Endodermal cell (in vitro differentiated cells): ENCODE measurements at places on chromosomes 7 and 10.

GRCh38 chr7:47552621-47553020, 29.3 kb downstream of the TNS3 start:
- DNase-seq: no peak

DNA sequence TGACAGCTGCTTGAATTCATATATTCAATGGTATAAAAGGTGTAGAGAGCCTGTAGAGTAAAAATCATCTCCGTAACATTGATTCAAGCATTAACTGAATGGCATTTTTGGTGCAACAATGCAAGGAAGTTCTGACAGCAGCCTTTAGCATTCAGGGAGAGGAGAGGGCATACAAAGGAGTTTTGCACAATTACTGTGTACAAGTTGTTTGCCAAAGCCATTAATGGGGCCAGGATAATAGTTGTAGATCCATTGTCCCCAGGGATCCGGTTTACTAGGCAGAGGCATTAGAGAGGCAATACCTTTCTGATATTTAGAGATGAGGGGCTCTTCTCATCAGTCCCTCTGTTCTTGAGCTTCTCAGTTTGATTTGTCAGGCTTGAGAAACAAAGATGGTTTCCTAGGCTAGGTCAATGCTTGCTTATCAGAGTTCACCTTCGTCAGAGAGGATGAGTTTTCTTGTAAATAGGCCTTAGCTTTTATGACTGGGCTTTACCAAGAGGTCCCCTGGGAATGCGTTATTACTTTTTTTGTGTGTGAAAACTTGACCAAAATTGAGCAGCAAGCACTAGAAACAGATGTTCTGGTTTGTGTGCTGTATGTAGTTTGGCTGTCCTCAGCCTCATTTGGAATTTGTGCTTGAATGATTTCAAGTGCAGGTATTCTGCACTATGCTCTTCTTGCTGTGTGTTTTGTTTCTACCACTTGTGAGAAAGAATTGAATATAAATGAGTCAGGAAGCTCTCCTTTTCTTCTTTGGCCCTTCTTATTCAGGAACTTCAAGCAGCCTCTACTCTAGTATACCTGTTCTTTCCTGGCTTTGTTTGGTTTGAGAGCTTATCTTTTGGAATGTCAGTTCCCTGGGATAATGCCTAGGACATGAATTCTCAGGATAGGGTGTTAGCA, 32.0 kb downstream of the SND1 start:
- no peak for DNase-seq

GRCh38 chr10:129580901-129581300, 113.9 kb downstream of the MGMT start:
- no peak for DNase-seq

GRCh38 chr7:12719141-12719919, 31.9 kb downstream of the ARL4A start:
- DNase-seq: no peak
